ENCODE measurements at places on chromosomes 12 and 14.
A peak's percentile ranks its signal among the peaks of the same experiment; 100 is the strongest.

DNA sequence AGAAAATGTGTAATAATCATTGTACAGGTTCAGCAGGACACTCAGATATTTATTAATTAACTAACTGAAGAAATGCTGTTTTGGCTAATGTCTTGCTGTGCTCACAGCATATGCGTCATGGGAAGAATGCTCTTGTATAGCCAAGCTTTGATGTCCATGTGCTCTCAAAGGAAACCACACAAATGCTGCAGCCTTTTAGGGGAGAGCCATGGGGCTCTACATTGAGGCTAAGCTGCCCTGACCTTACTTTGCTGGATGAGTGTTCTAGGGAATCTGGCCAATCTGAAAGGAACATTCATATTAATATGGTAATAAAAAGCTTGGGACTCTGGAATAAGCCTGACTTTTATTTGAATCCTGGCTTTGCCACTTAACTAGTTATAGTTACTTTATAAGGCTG, 9.5 kb upstream of the CRADD start:
- DNase-seq = no peak

GRCh38 chr12:12903642-12904609, 12.6 kb downstream of the GPRC5A start:
- no peak for DNase-seq

GRCh38 chr14:68890173-68890931, 88.8 kb downstream of the ACTN1 start:
- no peak for DNase-seq

DNA sequence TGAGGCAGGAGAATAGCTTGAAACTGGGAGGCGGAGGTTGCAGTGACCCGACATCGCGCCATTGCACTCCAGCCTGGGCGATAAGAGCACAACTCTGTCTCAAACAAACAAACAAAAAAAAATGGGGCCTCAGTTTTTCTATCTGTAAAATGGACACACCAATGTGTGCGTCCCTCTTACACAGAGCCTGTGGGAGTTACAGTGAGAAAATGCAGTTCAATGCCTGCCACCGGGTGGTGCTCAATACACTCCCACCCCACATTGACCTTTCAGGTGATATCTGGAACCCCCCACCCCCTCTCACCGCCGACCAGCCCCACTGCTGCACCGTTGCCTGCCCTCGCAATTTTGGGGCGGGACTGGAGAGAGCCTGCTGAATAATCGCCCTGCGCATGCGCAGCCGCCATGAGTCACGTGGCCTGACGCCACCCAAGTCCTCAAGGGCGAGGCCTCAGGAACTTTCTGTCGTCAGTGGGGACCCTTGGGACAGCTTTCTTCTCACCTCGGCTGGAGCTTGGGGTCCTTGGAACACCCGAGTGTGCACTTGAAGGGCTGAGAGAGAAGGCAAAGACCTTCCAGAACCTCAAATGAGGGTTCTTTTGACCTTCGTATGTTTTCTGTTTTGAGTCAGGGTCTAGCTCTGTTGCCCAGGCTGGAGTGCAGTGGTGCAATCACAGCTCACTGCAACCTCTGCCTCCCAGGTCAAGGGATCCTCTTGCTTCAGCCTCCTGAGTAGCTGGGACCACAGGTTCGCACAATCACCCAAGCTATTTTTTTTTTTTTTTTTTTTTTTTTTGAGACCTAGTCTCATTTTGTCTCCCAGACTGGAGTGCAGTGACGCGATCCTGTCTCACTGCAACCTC, 14.6 kb upstream of the CABP1 start:
- DNase-seq = no peak

DNA sequence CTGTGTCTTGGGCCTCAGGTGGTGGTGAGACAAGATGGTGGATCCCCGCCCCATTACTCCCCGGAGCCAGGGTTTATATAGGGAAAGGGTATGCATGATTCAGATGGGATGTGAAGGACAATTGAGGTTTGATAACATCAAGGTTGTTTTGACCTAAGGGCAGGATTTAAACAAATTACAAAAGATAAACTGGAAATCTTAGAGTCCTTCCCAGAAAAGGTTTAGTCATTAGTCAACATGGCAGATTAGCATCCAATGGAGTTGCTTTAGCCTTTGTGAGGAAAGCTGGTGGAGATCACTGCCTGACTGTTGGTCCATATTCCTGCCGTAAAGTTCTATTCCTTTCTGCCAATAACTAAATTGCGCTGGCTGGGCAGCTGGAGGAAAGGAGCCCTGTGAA, 15.6 kb upstream of the FRMD6 start:
- DNase-seq = no peak

- no peak for DNase-seq
These were observed 159.6 kb downstream of the KCNA5 start for GRCh38 chr12:5203274-5203673.

DNA sequence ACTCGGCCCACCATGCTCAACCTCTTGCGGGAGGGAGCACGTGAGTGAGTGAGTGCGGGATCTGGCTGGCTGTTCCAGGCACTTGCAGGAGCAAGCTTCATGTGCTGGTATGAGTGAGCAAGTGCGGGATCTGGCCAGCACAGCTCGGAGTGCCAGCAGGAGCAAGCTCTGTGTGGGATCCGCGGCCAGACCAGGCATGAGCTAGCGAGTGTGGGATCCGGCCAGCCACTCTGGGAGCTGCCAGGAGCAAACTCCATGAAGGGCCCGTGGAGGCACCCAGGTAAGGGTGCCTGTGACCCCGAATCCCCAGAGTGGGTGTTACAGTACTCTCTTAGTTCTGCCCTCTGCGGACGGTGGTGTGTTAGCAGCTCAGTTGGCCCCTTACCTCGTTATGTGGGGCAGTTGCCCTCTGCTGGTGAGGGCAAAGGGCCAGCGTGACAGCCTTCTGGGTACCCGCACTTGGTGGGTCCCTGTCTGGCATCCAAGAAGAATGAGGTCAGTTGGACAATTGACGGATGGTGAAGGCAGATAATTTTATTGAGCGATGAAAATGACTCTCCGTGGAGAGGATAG, 38.3 kb downstream of the RAD51B start:
- DNase-seq = peak; percentile 28

Data from right hindlimb (tissue), 1 donor.